NCI-H1048 (cell line): ENCODE measurements at places on chromosomes 6 and 20.

GRCh38 chr6:121451250-121451649 lies 15.8 kb downstream of the GJA1 start:
- DNase-seq, result no peak

DNA sequence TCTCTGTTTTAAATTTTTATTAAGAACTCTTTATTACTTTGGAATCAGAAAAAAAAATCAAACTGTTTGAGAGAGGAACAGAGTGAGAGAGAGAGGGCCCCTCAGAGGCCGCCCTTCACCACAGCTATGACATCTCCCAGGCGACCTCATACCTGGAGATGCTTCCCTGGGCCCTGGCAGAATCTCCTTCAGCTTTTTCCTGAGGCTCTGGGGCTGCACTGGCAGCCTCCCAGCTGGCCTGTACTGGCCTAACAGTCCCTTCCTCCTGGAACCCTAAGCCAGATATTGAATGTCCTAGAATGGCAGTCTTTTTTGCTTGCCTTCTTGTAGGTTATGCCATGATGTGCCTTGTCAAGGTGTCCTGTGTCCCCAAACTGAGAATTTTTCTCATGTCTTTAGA lies 13.7 kb downstream of the ABHD12 start:
- no peak for DNase-seq

GRCh38 chr6:143003676-143004075 lies 57.0 kb upstream of the AIG1 start:
- no peak for DNase-seq

DNA sequence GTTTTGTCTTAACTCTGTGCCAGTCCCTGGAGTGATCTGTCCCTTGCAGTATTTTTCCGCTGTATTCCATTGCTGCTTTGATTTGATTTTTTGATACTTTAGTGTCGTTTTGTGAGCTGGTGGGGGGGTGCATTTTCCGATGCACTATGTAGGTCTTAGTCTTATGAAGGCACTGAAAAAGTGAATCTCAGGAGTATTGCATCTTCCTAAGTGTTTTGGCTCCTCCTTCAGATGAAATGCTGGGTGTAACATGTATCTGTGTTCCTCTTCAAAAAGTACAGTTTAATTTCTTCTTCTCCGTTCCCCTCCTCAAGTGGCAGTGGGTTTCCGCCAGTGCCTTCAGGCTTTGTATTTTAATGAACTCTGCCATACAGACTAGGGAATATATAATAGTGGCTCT lies 580.7 kb upstream of the GJE1 start:
- no peak for DNase-seq

GRCh38 chr20:51497542-51498467 lies 44.7 kb downstream of the NFATC2 start:
- DNase-seq, result no peak

DNA sequence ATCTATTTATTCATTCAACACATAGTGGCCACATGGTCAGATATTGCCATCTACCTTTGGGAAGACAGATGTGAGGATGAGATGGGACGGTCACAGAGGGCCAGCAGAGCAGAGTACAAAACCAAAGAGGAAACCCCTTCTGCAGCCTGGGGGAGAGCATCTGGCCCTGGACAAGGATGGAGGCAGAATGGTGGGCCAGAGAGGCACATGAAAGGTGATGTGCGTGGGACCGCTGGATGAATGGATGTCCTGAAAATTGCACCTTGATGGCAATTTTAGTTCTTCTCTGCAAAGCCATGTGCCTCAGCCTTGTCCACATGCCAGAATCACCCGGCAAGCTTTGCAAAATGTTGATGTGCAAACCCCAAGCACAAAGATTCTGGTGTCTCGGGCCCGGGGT lies 77.4 kb upstream of the CD93 start:
- DNase-seq, result no peak

DNA sequence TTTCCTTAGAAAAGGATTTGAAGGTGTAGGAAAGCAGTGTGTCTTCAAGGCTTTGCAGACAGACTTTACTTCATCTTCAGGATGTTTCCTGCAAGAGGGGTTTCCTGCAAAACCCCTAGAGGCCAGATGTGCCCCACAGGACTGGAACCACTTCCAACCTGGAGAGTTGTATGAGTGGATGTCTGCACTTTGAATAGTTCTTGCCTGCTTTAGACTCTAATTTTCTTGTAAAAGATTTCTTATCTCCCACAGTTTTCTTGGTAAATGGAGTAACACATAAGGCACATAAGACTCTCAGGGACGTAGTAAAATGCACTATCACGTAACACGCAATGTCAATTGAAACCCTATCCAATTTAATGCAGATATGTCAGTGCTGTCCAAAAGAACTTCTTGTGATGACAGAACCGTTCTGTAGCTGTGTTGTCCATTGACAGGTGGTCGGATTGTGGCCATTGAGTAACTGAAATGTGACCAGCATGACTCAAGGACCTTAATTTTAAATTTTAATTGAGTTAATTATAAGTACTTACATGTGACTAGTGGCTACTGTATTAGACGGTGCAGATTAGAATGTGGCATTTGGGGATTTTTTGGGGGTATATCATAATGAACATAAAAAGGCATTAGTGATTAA lies 118.7 kb downstream of the JARID2 start:
- DNase-seq, result no peak

- DNase-seq, result no peak
Observed at GRCh38 chr6:167426084-167426483, 101.2 kb downstream of the TTLL2 start.

DNA sequence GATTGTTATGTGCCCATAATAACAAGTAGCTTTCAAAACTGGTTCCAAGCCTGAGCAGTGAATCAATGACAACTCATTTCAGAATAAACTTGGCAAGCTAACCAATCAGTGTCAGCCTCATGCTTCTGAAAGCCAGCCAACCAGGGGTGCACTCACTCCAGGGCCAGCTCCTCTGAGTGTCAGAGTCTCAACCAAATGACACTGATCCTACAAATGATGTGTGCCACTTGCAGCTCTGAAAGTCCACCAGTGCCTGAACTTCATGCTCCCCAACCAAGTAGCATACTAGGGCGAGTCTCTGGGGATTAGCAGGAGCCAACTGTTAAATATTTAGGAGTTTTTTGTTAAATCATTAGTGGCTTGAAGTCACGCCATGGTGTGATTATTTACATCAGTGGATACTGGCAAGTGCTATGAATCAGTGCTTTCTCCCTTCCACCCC lies 4.5 kb downstream of the IYD start:
- no peak for DNase-seq

DNA sequence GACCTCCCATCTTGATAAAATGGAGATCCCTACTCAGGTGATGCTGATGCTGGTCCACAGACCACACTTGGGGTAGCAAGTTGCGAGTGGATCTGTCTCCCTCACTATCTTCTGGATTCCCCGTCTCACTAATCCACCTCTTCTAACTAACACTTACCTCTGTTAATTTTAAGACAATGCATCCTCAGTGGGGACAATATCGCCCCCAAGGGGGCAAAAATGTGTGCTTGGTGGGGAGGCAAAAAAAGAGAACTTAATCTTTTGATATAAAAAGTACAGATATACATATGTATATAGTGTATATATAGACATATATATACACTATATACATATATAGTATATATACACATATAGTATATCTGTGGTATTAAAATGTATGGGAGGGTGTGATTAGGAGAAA lies 4.3 kb downstream of the LRFN2 start:
- no peak for DNase-seq

- DNase-seq, result no peak
Observed at GRCh38 chr6:140684776-140685550, 1310.5 kb upstream of the CITED2 start.

- DNase-seq, result no peak
Observed at GRCh38 chr6:2881423-2881822, 21.7 kb downstream of the SERPINB9 start.

- DNase-seq, result no peak
Observed at GRCh38 chr6:161602359-161602758, 328.5 kb upstream of the AGPAT4 start.

DNA sequence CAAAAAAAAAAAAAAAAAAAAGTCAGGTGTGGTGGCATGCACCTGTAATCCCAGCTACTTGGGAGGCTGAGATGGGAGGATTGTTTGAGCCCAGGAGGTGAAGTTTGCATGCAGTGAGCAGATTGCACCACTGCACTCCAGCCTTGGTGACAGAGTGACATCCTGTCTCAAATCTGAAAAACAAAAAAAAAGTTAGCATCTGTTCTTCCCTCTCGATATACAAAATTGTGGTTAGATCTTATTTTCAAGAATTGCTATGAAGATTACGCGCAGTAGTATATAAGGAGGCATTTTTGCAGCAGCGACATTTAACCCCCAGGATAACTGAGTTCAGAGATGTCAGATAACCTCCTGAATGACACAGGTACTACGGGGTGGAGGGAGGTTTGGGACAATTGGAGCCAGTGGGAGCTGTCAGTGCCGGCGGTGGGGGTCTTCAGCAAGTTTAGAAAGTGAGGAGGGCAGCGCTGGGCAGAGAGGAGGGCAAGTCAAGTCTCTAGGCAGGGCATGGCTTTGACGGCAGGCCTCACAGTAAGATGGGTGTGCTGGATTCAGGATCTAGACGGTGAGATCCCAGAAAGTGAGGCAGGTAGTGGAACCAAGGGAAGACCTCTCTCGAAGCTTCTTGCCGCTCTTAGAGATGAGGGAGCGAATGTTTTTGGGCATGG lies 26.2 kb upstream of the MRPS18A start:
- DNase-seq, result no peak

- no peak for DNase-seq
Observed at GRCh38 chr6:39088331-39088730, 26.7 kb downstream of the SAYSD1 start.

GRCh38 chr6:64266351-64266821 lies 630.8 kb downstream of the PHF3 start:
- DNase-seq, result no peak

DNA sequence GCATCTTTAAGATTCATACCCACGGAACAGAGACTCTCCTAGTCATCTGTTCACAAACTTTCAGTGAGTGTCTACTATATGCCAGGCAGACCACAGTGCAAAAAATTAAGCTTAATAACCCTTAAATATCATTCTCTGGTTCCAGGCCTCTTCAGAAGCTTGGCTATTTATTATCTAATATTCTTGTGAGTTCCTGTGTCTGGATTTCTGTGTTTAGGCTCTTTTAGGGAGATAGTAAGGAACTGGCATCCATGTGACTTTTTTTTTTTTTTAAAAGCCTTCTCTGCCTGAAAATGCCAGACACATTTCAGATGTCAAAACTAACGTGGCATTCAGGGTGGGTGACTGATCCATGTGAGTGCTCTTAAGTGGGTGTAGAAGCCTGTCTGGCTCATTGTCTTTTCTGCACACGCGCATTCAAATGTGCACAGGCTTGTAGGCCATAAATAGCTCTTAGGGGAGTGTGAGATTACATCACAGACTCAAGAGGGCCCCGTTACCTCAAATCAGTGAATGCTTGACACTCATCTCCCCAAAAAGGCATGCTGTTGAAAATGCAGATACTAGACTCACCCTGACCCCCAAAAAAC lies 141.9 kb downstream of the GMPR start:
- DNase-seq, result no peak

- DNase-seq, result no peak
Observed at GRCh38 chr6:166598441-166599138, 12.1 kb upstream of the RAMACL start.

- DNase-seq, result no peak
Observed at GRCh38 chr20:4076671-4077070, 61.3 kb upstream of the RNF24 start.

DNA sequence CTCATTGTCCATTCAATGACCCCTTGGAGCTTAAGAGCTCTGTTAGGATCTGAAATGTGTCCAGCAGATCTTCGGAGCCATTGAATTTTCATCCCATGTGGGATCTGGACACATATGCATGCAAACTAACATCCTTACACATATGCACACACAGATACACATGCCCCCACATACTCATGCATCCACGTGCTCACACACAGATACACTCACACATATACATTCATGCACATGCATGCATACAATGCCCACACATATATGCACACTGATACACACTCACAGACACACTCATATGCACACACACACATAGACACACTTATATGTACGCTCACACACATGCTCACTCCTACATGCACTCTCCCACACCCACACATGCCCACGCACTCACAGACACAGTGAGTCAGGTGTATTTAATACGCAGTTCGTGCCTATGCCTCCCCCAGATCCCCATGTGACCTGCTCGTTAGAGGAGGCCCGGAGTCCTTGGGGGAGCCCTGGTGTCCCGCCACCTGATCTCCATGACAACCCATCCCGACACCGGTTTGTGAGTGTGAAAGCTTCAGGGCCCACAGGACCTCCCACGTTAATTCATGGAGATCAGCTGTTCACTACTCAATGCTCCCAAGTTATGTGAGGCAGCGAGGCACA lies 121.9 kb upstream of the SULF2 start:
- no peak for DNase-seq

DNA sequence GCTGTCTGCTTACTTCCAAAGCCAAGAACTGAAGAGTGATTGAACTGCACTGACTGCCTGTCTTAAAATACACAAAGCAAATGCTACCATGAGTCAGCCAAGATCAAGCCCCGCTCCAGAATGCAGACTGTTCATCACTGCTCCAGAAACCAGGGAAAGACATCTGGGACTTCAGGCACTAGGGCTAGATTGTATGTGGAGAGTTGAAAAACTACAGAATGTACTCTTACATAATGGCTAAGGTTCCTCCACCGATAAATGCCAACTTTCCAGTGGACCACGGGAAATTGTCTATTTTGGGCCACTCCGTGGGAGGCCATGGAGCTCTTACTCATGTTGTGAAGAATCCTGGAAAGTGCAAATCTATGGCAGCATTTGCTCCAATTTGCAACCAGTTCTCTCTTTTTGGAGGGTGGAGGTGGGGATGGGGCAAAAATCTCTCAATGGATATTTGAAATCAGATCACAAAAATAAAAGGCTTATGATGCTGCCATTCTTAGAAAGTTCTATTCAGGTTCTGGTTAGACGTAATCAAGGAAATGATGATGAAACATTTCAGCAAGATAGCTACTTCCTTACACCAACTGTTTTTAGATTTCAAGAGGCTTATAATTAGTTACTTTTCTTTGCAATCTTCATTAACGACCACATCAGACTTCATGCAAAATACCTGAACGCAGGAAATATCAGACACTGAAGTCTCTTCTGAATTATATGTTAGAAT lies 11.8 kb upstream of the CAP2 start:
- no peak for DNase-seq

DNA sequence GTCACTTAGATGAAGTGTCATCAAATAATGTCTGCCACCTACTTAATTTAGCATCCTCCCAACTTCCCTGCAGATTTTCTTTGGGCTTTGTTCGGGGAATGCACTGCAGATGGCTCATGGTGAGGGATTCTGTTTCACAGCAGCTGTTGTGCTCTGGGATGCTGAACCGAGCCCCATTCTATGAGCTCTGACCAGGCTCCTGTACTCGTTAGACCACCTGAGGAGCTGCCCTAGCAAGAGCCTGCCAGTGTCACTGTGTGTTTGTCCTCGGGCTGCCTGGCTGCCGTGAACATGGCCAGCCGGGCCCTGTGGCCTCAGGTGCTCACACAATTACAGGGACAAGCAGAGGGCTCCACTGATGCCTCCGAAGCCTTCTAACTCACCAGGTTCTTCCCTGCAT lies 238.8 kb upstream of the ECI2 start:
- no peak for DNase-seq

- DNase-seq, result no peak
Observed at GRCh38 chr6:111699123-111699522, 93.4 kb upstream of the TRAF3IP2 start.
